ENCODE measurements at places on chromosomes 7 and 10.
A peak's percentile ranks its signal among the peaks of the same experiment; 100 is the strongest.

DNA sequence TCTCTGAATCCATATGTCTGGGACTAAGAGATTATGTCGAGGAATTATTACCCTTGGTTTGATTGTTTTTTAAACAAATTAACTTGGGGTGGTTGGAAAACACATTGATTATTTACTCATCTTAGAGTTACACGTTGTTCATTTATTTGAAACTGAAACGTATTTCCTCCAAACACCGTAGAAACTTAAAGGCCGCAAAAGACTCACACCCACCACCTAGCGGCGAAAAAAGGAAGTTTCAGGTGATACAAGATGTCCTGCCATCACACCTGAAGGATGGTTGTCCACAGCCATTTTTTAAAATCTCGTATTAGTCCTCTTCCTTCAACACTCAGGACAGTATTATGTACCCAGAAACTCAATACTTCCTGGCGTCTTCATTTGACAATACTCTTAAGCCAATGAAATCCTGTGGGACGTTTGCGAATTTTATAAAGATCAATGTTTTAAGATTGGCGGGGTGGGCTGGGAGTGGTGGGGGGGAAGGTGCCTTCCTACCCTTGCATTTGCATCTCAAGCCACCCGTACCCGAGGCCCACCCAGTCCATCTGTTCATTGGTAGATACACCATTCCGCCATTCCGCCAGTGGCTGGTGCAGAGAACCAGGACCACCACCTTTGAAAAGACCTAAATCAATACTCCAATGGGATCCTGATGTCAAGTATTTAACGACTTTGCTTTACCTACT, 1.4 kb upstream of the LCOR start:
- peak; percentile 33 for DNase-seq

- DNase-seq = peak; percentile 25
Measured at GRCh38 chr7:115249080-115249479, 327.2 kb downstream of the MDFIC start.

DNA sequence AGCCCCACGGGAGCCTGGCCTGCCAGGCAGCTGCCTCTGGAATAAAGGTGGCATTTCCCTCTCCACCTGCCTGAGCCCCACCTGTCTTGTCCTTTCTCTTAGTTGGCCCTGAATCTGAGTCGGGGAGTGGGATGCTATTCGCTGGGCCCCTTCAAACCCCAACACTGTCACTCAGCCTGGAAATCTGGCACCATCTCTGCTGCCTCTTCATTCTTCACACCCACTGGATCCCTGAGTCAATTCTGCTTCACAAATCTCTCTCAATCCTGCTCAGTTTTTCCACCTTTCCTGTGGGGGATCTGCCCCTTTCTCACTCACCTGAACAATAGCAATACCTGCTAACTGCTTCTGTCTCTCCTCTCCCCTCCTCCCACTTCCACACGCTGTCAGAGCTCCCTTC, 10.6 kb downstream of the CRTAC1 start:
- no peak for DNase-seq

GRCh38 chr10:131002031-131002861, 309.3 kb downstream of the TCERG1L start:
- DNase-seq = no peak

DNA sequence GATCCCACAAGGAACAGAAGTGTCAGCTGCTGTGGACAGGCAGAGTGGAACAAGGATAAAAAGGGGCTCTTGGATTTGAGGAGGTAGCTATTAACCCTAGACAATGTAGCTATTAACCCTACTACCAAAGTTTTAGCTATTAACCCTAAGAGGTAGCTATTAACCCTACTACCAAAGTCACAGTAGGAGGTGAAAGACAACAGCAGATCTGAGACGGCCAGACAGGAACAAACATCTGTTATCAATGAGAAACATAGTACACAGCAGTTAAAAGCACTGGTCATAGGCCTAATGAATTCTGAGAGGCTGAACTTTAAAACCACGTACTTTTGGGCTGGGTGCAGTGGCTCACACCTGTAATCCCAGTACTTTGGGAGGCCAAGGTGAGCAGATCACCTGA, 11.9 kb downstream of the ERCC6 start:
- no peak for DNase-seq

GRCh38 chr7:125256446-125256845, 326.8 kb upstream of the POT1 start:
- DNase-seq = no peak

- no peak for DNase-seq
Measured at GRCh38 chr7:140225562-140226249, 48.9 kb upstream of the KDM7A start.

- no peak for DNase-seq
Measured at GRCh38 chr7:16063221-16063620, 358.1 kb downstream of the CRPPA start.
